Urinary bladder (tissue), 4 donors: ENCODE measurements at places on chromosomes 5 and 9. TPM values are rescaled to one million over a fixed set of nuclear protein-coding genes. Genes with fewer than 3 reads are reported as not detected.

DNA sequence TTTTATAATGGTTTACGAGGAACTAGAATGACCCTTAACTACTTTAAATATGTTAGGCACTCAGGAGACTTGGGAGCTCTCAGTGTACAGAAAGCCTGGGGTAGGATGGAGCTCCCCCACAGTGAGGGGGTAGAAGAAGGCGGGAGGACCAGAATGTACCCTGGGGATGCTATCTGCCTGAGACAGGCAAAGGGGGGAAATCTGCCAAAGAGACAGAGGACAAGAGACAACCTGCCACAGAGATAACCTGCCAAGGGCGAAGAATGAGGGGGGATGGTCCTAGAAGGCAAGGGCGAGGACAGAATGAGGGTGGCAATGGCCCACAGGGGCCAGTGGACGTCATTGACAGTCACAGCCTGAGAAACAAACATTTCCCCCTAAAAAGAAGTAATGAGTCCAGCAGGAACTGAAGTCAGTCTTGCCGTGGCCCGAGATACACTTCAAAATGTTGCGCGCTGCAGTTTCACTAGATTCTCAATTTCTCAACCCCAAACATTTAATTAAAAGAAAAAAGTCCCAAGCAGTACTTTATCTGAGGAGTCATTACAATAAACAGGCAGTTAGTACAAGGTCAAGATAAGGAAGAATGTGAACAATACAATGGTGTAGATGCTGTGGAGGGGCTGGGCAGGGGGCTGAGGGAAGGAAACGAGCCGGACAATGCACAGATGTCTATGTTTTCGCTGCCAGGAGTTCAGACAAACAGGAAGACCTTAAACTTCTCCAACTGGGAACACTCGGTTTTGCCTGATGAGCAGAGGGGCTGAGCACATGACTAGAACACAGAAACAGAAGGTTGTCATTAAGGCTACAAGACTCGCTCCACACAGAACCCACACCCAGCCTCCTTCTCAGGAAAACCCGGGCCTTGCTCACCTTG lies 125.0 kb downstream of the LHFPL2 start:
- DNase-seq: no peak

- DNase-seq: no peak
These were observed 48.2 kb upstream of the JAK2 start for GRCh38 chr9:4936823-4937222.

DNA sequence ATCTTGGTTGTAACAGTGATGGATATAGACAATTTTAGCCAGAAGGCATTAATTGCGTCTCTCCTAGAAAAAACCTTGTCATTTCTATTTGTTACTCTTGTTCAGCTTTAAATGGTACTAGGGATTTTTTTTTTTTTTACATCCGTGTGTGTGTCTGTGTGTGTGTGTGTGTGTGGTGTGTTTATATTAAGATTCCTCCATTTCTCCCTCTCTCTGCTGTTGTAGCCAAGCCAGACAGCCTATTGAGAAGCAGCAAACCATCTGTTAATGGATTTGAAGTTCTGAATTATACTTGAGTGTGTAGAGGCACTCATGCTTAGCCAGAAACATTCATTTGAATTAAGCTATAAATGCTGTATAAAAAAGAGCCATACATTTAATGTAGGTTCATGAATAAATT lies 72.3 kb downstream of the SLF1 start:
- no peak for DNase-seq

GRCh38 chr5:144237851-144238250 lies 67.2 kb downstream of the KCTD16 start:
- no peak for DNase-seq

DNA sequence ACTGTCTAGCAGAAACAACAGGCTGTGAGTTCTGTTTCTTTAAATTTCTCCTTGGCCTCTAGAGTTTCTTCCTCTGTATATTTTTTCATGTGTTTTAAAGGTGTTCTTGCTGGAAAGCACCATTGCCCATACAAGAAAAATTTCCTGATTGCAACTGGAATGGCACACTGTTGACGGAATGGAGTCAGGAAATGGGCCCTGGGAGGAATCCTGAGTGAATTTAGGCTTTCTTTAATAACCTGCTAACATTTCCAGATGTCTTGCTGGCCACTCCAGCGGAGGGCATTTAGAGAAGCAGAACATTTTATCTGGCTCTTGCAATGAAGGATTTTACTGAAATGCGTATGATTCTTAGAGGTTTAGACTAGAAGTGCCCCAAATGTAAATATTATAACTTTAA lies 736.3 kb downstream of the TAF11L14 start:
- DNase-seq: no peak

- no peak for DNase-seq
These were observed 19.3 kb downstream of the QRFP start for GRCh38 chr9:130877300-130877699.

DNA sequence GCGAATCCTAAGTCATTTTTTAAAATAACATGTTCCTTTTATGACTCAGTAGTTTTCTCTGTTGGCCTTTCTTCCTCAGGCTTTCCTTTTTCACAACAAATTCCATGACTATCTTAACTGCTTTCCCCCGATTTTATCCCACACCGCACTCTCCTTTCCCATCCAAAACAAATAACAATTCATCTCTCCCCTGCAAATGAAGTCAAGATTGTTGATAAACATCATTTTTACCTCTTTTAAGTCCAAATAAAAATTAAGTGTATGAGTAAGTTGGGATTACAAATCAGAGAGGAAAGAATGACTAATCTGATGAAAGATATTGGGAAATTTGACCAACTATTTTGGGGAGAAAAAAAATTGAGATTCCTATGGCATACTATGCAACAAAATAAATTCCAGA lies 47.3 kb downstream of the SEC61B start:
- no peak for DNase-seq

DCAF12 gene
- 18.4 TPM for polyA plus RNA-seq

- no peak for DNase-seq
These were observed 9.6 kb downstream of the ITGA2 start for GRCh38 chr5:52998552-52999313.

- DNase-seq: no peak
These were observed 58.1 kb downstream of the ABCA1 start for GRCh38 chr9:104869811-104870210.

DNA sequence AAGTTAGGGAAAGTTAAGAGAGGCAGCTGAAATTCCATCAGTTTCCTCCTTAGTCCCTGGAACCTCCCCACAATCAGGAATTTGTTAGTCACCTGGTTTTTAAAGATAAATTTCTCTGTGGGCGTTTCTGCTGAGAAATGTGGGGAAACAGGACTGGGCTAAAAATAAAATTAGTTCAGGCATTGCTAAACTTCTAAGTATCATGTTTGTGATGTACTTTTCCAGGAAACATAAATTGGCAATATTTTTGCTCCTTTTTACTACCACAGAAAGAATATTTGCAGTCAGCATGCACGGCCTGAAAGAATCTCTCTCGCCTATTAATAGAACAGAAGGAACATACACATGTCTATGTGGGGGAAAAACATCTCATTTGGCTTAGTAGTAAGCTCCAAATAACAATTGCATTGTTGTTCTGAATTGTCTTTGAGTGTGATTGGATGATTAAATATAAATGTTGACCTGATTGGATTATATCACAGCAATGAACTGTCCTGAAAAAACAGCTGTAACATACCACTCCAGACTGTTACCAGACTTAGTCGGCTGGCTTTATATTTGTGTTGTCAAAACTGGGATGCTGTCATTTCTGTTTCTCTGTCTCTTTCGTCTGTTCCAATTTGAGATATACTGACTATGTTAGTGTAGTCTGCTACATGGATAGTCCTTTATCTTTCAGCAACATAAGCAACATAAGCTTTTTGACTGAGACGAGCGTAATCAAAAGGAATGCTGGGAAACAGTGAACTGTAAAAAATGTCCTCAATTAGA lies 12.9 kb downstream of the TJP2 start:
- no peak for DNase-seq

- DNase-seq: no peak
These were observed 454.6 kb downstream of the CETN3 start for GRCh38 chr5:89954916-89955315.
